Activated CD8-positive, alpha-beta memory T cell treated with anti-CD3 and anti-CD28 coated beads, Interleukin-2, amount 50 U/mL, for 48 hours (primary cell): ENCODE measurements at places on chromosomes 2 and 18.

DNA sequence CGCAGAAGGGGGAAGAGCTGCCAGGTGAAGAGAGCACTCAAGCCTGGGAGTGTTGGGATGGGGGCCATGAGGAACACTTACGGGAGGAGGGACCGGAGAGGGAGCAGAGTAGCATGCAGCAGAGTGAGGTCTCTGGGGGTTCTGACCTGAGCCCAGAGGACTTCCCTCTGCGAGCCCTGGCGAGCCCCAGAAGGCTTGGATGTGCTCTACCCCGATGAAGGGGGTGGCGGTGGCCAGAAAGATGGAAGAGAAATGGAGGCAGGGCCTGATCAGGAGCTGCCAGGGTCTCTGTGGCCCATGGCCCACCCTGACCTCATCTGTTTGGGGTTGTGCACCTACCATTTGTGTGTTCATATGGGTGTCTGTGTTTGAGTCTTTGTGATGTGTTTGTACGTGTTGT is 42.0 kb downstream of the CROCC2 start:
- peak; percentile 25 for DNase-seq

DNA sequence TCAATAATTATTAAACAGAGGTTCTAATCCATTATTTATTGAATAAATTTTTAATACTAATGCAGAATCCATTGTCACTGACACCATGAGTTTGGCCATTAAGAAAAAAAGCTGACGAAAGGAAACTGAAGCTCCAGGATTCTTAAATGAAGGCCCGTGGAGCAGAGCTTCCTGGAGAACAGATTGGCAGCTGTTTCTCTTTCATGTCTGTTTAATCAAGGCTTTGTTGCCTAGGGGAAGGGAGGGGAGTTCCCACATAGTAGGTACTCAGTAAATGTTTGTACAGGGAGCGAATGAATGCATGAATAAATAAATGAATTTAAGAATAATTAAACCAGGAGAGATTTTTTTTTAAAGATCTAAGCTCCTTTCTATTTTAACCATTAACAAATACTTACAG is 315.1 kb upstream of the KLHL29 start:
- DNase-seq = no peak

- peak; percentile 70 for DNase-seq
Observed at GRCh38 chr2:11343650-11344341, 640 bp downstream of the ROCK2 start.

- no peak for DNase-seq
Observed at GRCh38 chr2:177573120-177573519, 180.5 kb downstream of the AGPS start.

- no peak for DNase-seq
Observed at GRCh38 chr2:158103411-158104012, 1.8 kb downstream of the UPP2 start.

DNA sequence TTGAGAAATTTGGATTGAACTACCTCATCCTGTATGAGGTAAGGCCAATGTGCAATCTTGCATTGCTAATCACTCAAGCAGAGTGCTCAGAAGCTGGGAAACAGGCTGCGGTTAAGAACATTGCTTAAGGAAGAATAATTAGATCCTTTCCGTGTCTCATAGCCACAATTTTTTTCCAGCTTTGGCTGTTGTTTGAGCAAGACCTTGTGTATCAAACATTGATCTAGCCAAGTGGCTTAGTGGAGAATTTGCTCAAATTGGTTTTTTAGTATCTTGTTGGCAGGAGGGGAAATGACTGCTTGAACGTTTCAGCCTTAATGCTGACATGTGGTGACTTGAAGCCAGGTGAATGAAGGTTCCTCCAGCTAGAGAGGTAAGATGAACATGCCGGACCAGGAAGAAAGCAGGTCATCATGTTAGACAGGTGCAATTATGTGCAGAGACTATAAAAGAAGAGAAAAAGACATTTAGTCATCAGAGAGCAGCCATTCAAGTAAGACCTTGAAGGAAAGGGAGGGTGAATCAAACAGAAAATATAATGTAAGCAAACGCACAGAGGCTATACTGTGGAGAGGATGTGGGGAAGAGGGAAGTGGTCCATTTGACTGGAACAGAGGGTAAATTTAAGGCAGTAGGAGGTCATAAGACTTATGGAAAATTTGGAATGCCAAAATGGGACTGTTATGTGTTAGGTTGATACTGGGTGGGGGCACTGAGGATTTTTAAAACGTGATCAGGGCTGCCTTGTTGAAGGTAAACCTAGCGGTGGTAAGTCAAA is 98.9 kb upstream of the CYP1B1 start:
- DNase-seq = no peak

- no peak for DNase-seq
Observed at GRCh38 chr2:170090229-170090628, 87.7 kb upstream of the MYO3B start.

DNA sequence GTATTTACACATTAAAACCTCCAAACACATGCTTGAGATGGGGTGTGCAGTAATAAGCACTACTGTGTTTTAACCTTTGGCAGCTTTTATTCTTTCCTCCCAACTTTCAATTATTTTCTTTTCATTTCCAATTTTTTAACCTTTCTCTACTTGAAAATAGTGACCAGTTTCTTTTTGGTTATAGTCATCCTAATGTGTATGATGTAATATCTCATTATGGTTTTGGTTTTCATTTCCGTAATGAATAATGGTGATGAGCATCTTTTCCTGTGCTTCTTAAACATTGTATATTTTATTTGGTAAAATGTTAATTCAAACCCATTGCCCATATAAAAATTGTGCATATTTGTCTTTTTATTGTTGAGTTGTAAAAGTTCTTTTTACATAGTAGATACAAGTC is 103.5 kb downstream of the BMPR2 start:
- DNase-seq = no peak

- no peak for DNase-seq
Observed at GRCh38 chr2:144824306-144825080, 304.6 kb upstream of the ZEB2 start.

DNA sequence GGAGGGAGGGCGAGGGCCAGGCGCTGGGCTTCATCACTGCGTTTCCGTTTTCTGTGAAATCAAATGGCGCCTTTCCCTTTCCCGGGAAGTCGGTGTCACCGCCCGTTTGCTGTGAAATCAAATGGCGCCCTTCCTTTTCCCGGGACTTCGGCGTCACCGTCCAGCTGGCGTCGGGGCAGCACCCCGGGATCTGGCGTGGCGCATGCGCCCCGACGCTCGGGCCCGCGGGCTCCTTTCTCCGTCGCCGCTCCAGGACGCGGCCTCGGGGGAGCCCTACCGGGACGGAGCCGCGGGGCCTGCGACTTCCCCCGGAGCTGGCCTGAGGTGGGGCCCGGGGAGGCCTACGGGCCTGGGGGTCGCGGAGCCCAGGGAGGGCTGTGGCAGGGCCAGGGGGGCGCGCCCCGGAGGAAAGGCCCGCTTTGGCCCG is at the start of gene FAM228A:
Gene FAM228A, plus strand, starts transcription at position 203 of the 427 bp plus-strand sequence. CDS start 428 bp downstream, outside the sequence.
- DNase-seq = no peak

DNA sequence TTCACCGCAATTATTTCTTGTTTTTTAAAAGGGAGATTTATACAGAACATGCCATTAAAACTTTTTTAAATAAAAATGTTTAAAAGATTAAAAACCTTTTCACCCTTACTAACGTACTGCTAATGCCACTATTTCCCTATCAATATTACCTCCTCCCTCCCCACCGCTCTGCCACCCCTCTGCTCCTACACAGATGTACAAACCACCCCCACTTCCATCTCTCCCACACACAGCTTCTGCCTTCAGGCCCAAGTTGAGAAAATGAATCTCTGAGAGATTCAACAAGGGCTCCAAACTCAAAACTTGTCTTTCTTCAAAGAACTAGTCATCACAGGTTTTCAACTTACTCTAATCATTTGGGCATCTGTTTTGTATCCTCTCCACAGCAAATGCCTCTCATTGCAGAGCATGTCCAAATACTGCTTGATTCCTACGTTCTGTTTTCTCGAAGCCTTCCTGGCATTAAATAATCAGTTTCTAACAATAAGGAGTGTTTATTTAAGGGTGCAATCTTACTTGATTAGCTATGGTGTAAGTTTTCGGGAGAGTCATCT is 32.1 kb downstream of the FARSB start:
- no peak for DNase-seq

DNA sequence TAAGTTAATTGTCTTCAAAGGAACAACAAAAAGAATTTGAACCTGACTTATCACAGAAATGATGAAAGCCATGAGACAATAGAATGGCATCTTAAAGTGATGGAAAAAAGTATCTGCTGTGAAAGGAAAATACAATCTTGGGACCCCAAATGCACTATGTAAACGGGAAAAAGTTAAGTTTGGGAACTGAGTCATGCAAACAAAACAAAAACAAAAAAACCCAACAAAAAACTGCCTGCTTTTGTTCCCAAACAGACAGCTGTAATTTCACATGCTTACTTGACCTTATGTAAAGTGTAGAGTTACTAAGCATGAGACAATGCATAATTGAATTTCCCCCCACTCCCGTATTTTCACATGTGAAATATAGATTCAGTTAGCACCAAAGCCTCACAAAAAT is 122.1 kb upstream of the RBMS1 start:
- DNase-seq = no peak

DNA sequence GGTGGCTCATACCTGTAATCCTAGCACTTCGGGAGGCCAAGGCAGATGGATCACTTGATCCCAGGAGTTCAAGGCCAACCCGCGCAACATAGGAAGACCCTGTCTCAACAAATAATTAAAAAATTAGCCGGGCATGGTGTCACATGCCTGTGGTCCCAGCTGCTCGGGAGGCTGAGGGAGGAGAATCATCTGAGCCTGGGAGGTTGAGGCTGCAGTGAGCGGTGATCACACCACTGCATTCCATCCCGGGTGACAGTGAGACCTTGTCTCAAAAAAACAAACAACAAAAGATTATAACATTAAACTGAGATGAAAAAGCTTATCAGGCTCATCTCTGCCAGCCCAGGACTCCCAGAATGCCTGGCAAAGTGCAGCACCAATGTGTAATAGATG is 50.5 kb downstream of the PAPOLG start:
- DNase-seq = no peak

- no peak for DNase-seq
Observed at GRCh38 chr2:219457784-219458369, 23.2 kb downstream of the SPEG start.

DNA sequence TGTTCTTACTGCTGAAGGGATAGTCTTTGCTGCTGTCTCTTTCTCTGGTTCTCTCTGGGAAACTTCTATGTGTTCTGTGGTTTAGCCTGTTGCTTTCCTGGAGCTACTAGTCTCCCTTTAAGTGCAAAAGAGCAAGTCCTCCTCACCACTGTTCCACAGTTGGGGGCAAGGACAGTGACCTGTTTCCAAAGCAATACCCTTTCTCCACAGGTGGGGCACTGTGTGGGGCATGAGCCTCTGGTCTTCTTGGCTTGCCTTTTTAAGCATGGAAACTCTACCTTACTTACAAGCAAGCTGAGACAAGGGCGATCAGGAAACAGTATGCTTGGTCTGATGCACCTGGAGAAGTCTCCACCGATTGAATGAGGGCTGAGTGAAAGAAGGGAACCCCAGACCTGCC is 156.7 kb downstream of the CPS1 start:
- no peak for DNase-seq

GRCh38 chr2:212682937-212683336 is 144.3 kb upstream of the ERBB4 start:
- DNase-seq = no peak

DNA sequence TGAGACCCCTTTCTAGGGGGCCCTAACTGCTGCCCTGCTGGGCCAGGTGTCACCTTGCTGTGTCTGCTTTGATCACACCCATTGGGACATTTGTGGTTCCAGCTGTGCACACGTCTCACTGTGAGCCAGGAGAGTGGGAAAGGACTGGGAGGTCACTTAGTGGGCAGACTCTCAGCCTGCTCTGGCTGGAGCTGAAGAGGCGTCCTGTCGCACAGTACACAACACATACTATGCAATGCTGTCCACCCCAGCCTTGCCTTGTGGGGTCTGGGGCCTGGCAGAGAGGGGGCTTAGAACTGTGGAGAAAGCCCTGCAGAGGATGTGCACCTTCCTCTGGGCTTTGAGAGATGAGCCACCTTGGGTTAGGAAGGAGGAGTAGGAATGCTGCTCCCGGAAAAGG is 25.3 kb upstream of the ASPRV1 start:
- no peak for DNase-seq

DNA sequence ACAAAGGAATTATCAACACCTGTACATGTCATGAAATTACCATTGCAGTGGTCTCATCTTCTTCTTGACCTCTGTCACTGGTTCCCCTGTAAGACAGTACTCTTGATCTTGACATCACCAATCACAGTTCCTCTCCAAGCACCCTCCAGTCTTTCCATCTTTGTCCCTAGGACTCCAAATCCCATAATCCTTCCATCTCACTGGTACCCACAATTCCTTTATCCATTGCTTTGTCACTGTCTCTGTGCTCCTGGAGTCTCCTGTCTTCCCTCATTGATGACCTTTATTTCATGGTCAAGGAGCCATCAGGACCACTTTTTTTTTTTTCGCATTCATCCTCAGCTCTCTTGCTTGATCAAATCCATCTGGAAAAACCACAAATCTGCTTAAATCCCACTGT is 56.7 kb downstream of the COL4A3 start:
- DNase-seq = no peak

DNA sequence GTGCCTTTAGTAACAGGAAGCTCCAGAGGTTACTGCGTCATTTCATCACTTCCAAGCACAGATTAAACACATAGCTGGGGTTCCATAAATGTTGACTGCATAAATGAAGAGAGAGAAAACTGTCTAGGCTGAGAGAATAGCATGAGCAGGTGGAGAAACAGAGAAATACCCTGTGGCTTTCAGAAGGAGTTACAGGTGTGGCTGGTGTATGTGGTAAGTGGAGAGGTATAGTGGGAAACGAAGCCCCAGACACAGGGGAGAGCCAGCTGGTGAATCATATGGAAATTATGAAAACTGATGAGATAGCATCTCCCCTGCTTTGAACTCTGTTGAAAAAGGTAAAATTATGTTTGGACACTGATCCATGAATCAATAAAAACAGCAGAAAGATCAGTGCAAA is 807.4 kb upstream of the POU3F3 start:
- DNase-seq = no peak

DNA sequence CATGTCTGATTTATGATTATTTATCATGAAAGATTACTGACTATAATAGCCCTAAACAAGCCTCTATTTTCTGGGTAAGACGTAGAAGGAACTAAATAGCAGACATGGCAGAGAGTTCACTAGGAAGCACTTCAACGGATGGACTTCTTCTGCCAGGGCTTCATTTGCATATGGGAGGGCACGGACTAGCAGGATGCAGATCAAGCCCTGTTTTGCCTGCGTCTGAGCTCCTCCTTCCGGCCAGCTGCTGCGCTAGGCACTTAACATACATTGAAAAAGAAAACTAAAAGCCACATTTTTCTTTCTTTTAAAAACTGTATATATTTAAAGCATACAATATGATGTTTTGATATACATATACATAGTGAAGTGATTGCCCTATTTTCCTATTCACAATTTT is 340.0 kb upstream of the MEX3C start:
- no peak for DNase-seq

- no peak for DNase-seq
Observed at GRCh38 chr18:36711813-36712444, 116.9 kb downstream of the TPGS2 start.

GRCh38 chr2:168686452-168687191 is 115.8 kb upstream of the NOSTRIN start:
- DNase-seq = no peak

- no peak for DNase-seq
Observed at GRCh38 chr2:60643747-60644146, 90.3 kb upstream of the BCL11A start.
